ENCODE measurements at places on chromosomes 3 and 15.

GRCh38 chr3:21464746-21465145, 286.3 kb downstream of the ZNF385D start:
- DNase-seq, result no peak

GRCh38 chr3:97817965-97818364, 3.8 kb upstream of the CRYBG3 start:
- no peak for DNase-seq

GRCh38 chr15:92910451-92910850, 10.3 kb downstream of the CHD2 start:
- DNase-seq, result no peak

DNA sequence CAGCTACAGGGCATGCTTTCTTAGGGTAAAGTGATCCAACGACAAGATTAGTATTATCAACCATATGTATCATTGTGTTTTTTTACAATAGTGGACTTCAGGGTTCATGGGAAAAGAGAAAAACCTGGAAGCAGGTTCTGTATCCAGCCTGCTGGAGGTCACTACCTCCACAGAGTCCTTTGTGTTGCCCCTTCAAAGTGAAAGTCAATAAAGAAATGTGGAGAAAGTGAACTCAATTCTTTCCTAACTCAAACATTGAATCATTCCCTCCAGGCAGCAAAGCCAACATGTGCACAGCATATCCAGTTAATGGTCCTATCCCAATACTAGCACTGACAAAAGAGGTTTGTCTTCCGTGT, 45.4 kb downstream of the FGF7 start:
- DNase-seq, result no peak

- no peak for DNase-seq
Observed at GRCh38 chr3:42438193-42438592, 27.8 kb upstream of the LYZL4 start.

DNA sequence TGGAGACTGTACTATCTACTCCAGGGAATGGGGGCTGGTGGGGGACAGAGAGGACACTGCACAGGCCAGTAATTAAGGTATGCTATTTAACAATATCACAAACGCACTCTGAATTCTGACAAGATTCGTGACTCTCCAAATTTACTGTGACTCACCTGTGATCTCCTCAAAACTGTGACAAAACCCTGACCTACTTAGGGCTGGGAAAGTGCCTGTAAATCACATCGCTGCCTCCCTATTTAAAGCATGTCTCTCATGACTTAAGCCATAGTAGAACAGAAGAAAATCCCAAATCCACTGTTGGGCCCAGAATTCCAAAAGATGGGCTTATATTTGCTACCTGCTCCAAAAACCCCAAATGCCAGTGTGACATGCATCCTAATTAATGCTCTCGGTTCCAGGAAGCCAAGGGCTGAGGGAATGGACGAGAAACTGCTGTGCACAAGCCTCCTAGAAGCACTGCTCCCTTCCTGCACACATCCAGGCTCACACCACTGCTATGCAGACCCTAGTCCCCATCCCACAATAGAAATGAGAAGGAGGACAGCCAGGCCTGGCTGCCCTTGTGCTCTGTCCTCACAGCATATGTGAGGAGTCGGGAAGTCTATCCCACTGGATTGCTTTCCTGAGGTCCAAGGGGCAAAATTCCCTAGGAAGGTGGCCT, 187.7 kb upstream of the CHRNA7 start:
- no peak for DNase-seq

Measured in stimulated activated CD8-positive, alpha-beta memory T cell treated with anti-CD3 and anti-CD28 coated beads, Interleukin-15, amount 100 ng/mL, for 1 hour (primary cell).